ENCODE measurements at places on chromosomes 4 and X. TPM values are rescaled to one million over a fixed set of nuclear protein-coding genes. Genes with fewer than 3 reads are reported as not detected.

The DAPP1 gene
- not detected for total RNA-seq

The POF1B gene
- not detected for total RNA-seq

The LRP2BP gene
- not detected for total RNA-seq

The GYPA gene
- not detected for total RNA-seq

The HPSE gene
- total RNA-seq: 1.0 TPM

The IDUA gene
- total RNA-seq: 30.7 TPM

The GIMD1 gene
- total RNA-seq: not detected

The NR0B1 gene
- not detected for total RNA-seq

The UGT2B17 gene
- not detected for total RNA-seq

The S100P gene
- not detected for total RNA-seq

The FAM236C gene
- not detected for total RNA-seq

The ENAM gene
- not detected for total RNA-seq
